T-helper 2 cell treated with Interferon-gamma antibody and Interleukin-4, amounts not matched to agents 5 μg/mL and 100 μg/mL, for 36 hours (primary cell): ENCODE measurements at places on chromosomes 7 and 10.

DNA sequence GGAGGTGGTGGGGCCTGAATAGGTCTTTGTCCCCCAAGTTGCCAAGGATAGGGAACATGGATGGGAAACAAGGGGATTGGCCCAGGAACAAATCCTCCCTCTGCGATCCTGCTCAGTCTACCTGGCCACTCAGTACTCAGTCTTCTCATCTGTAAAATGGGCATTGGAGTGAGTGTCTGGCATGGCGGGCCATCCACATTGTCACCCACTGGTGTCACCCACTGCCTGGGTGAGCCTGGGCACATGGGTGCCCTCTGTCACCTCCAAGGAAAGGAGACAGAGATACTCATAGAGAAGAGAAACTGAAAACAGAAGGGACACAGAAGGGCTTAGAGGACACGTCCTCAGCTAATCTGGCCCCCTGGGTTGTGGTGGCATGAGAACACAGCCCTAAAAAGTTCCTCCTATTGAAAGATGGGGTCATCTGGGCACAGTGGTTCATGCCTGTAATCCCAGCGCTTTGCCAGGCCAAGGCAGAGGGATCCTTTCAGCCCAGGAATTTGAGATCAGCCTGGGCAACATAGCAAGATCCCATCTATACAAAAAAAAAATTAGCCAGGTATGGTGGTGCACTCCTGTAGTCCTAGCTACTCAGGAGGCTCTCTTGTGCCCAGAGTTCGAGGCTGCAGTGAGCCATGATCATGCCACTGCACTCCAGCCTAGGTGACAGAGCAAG is 12.5 kb upstream of the TNRC18 start:
- no peak overlapping the region for H3K27ac ChIP-seq
- DNase-seq, result no peak
- H3K36me3 ChIP-seq, result peaks cover 3% of the 10 kb centered on the region
- H3K4me3 ChIP-seq, result no peak overlapping the region
- H3K4me1 ChIP-seq, result no peaks in the 10 kb centered on the region
- peaks cover 13% of the 10 kb centered on the region for H3K27me3 ChIP-seq

DNA sequence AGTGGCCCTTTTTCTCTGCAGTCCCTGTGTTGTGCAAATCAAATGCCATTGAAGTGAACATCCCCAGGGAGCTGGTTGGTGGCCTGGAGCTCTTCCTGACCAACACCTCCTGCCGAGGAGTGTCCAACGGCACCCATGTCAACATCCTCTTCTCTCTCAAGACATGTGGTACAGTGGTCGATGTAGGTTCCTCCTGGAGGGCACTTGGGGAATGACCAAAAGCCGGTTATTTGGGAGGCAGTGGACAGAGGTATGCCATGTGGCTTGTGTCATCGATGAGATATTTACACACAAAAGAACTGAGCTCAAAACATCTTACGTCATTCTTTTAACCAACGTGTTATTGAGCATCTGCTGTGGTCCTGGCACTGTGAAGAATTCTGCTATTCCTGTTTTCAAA is 19.7 kb downstream of the OIT3 start:
- no peaks in the 10 kb centered on the region for H3K4me1 ChIP-seq
- H3K27me3 ChIP-seq, result peaks cover 4% of the 10 kb centered on the region
- no peaks in the 10 kb centered on the region for H3K36me3 ChIP-seq

- H3K4me1 ChIP-seq, result peaks cover 19% of the 10 kb centered on the region
- DNase-seq, result no peak
- H3K4me3 ChIP-seq, result no peak overlapping the region
- no peak overlapping the region for H3K27ac ChIP-seq
- peaks cover 2% of the 10 kb centered on the region for H3K27me3 ChIP-seq
- H3K36me3 ChIP-seq, result no peaks in the 10 kb centered on the region
These were observed 5.8 kb downstream of the CLCN1 start for GRCh38 chr7:143321734-143322133.

- peaks cover 25% of the 10 kb centered on the region for H3K4me1 ChIP-seq
- H3K36me3 ChIP-seq, result peaks cover 12% of the 10 kb centered on the region
- peaks cover 22% of the 10 kb centered on the region for H3K27me3 ChIP-seq
- DNase-seq, result peak; percentile 39
- H3K27ac ChIP-seq, result peak overlapping the region; percentile 95
These were observed 19.7 kb downstream of the MXI1 start for GRCh38 chr10:110226926-110227641.
